ENCODE measurements at places on chromosomes 6 and 20. TPM values are rescaled to one million over a fixed set of nuclear protein-coding genes. Genes with fewer than 3 reads are reported as not detected.
A peak's percentile ranks its signal among the peaks of the same experiment; 100 is the strongest.

The MYBL2 gene
- total RNA-seq, result 95.3 TPM

The ARHGAP40 gene
- 1.5 TPM for total RNA-seq

The GPX6 gene
- not detected for total RNA-seq

The DNAH8 gene
- total RNA-seq, result not detected

The ENPP3 gene
- total RNA-seq, result not detected

DNA sequence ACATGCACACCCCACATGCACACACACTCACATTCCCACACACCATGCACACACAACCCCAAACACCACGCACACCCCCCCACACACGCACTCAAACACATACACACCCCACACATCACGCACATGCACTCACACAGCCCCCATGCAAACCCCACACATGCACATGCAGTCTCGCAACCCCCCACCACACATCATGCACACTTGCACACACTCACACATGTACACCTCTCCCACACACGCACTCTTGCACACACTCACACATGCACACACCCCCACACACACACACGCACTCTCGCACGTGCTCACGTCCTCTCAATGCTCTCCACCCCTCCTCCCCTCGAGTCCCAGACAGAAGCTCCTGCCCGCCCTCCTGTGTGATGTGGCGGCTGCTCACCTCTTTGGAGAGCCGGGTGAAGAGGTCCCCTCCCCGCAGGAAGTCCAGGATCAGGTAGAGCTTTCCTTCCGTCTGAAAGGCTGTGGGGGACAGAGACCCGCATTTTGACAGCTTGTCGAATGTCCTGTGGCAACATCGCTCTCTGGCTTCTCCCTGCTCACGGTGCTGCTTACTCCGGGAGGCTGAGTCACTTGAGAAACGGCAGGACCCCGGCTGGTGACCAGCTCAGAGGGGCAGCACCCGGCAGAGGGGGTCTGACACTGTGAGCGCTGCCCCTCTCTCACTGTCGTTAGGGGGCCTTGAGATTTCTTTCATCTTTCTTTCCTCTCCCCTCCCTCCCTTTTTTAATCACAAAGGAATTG, 78.5 kb downstream of the RAMACL start:
- peak; percentile 24 for DNase-seq

DNA sequence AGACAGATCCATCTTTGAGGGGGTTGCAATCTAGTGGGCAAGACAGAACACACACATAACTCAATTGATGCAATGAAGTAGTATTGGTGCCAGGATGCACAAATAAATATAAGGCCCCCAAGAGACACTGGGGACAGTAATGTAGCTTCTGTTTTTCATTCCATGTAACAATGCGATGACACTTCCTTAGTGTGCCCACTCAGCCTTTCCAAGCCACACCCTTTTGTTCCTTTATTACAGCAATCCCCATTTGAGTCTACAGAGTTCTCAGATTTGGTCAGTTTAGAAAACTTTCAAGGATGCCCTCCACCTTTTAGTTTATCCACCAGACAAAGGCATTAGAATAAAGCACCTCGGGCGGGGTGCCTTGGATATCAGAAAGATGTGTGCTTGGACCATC, 15.5 kb downstream of the TGM3 start:
- no peak for DNase-seq

DNA sequence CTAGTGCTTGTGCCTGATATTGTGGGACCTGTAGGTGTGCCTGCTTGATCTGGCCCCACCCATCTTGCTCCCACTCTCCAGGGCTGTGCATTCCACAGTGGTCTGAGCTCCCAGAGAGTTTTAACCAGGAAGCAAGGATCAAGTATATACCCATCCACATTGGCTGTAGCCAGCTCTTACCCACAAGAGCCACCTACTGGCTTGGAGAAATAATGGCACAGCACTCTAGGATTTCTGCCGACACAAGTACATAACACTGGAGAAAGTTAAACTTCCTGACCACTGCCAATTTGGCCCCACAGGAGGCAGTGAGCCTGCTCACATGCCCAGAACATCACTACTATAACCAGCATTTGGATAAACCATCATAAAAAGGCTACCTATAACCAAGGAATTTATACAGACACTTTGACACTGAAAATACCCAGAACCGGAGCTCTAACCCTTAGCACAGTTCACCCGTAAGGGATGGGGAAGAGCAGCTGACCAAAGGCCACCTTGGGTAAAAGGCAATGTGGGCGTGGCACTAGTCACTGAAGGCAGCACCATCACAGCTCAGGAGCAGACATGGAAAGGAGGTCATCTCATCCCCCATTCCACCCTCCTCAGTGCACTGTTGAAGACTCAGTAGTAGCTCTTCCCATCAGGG, 440.4 kb downstream of the BTBD3 start:
- DNase-seq, result peak; percentile 69

GRCh38 chr6:122154155-122154554, 245.3 kb upstream of the HSF2 start:
- DNase-seq, result no peak

DNA sequence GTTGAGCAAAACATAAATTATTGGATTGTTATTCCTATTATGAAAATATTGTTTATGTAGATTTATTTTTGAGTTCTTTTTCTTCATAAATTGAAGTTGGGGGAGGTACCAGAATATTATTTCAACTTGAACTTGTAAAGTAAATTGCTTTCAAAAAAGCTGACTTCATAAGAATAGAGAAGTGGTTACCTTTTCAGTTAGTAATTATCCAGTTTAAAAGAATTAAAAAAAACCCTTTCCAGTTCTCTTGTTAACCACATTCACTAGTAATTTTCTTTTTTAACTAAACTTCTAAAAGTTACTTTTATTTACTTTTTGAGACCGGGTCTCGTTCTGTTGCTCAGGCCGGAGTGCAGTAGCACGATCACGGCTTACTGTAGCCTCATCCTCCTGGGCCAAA, 124.3 kb downstream of the CDKAL1 start:
- no peak for DNase-seq

- DNase-seq, result peak; percentile 67
Measured at GRCh38 chr6:161374971-161375873, 101.4 kb upstream of the AGPAT4 start.

GRCh38 chr6:80438772-80439171, 332.3 kb downstream of the BCKDHB start:
- DNase-seq, result peak; percentile 36

DNA sequence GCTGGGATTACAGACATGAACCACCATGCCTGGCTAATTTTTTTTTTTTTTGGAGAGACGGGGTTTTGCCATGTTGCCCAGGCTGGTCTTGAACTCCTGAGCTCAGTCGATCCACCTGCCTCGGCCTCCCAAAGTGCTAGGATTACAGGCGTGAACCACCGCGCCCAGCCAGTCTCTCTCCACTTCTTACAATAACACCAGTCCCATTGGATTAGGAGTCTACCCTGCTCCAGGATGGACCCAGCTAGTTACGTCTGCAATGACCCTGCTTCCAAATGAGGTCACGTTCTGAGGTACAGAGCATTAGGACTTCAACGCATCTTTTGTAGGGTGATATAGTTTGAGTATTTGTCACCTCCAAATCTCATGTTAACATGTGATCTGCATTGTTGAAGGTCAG, 146.9 kb upstream of the MYLIP start:
- no peak for DNase-seq

GRCh38 chr20:63252284-63252711, 2.0 kb downstream of the NKAIN4 start:
- no peak for DNase-seq

- DNase-seq, result peak; percentile 29
Measured at GRCh38 chr6:151160929-151161757, 78.6 kb upstream of the AKAP12 start.

All from GM23338 (cell line).